ENCODE measurements at places on chromosomes 13 and 19. TPM values are rescaled to one million over a fixed set of nuclear protein-coding genes. Genes with fewer than 3 reads are reported as not detected.

The ZNF709 gene
- 7.3 TPM for total RNA-seq

The PSG1 gene
- total RNA-seq: not detected

- DNase-seq: no peak
Observed at GRCh38 chr13:30303269-30303668, 4.1 kb downstream of the KATNAL1 start.

DNA sequence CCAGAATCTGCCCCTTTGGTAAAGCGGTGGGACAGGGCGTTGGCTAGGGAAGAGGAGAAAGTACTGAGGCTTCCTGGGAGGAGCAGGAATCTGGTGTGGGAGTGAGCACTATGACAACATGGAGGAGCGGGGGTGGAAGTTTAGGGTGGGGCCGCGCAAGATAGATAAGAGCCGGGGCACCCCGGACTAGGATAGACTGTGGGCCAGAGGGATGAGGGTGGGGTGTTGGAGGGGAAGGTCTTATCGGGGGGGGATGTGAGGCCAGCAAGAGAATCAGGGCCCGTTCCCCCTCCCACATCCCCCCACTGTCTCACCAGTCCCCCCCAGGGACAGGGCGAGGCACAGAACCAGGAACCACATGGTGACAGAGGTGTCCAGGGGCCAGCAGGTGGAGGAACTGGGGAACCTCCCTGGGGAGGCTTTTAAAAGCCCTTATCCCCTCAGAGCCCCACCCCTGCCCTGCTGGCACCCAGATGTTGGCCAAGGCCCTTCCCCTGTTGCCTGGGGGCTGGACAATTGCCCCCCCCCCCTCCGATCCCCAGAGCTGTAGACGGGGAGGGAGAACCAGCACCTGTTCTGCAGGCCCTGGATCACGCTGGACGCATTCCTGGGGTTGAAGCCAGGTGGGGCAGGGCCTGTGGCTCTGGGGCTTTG, at the start of gene KLK1:
KLK1 (minus strand) TSS at position 399 of the 654 bp plus-strand sequence; CDS start at position 360, 39 bp downstream.
- no peak for DNase-seq

GRCh38 chr13:111187960-111188541, 72.9 kb downstream of the ARHGEF7 start:
- DNase-seq: no peak

DNA sequence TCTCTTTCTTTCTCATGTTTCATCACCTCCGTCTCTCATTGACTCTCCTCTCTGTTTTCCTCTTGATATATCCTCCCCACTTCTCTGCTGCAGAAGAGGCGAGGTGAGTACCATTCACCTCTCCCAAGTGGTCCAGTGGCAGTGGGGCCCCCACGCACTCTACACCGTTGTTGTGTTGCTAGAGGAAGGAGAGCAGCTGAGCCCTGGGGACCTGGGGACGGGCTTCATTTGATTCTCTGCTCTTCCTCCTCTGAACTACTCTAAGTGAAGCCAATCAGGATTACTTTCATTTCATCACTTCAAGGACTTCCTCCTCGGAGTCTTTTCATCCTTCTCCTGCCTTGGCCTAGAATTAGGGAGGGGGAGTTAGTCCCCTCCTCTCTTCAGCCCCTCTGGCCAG, 64.6 kb downstream of the CCNE1 start:
- DNase-seq: no peak

Data from endodermal cell (in vitro differentiated cells).